ENCODE measurements at places on chromosomes 12 and 14.

GRCh38 chr12:107590814-107591375, 94.7 kb upstream of the PWP1 start:
- no peak for DNase-seq

- no peak for DNase-seq
These were observed 345.9 kb upstream of the RGS6 start for GRCh38 chr14:71586131-71586897.

DNA sequence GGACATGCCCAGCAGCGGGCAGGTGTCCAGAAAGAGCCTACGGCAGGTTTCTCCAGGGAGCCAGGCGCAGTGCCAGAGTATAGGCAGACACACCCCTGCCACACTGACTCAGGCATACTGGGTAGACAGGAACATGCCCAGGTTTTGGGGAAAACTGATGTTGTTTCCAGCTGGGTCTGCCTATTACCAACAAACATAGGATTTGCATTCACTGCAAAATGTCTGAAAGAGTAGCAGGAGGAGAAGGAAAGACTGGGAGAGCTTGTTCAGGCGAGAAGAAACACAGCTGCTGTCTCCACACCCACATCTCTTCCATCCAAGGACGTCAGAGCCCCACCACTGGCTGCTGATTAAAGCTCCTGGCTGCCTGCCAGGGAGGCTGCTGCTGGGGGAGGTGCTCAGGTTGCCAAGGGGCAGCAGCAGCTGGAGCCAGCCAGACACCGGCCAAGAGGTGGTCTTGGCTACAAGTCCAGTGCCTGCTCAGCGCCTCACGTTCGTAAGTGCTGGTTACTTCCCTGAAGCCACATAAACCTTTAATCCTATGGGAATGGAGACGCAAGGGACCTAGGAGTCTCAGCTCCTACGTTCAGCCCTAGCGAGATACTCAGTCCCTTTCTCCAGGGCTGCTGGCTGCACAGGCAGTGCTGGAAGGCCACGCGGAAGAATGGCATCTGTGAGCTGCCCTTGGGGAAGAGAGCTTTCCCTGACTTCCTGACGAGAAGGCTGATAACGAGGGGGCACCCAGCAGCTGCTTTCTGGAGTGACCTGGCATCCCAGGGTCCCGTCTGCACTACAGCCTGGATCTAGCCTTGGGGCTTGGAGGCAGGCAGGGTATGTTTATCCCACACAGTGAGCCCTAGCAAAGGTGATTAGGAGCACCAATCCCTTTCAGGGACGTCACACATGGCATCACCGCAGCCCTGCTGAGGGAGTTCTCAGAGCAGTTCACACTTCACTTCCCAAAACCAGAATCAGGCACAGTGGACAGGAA, 58.1 kb downstream of the PLEKHG3 start:
- DNase-seq, result no peak

- DNase-seq, result no peak
These were observed 197.8 kb downstream of the FSCB start for GRCh38 chr14:44309331-44309730.

DNA sequence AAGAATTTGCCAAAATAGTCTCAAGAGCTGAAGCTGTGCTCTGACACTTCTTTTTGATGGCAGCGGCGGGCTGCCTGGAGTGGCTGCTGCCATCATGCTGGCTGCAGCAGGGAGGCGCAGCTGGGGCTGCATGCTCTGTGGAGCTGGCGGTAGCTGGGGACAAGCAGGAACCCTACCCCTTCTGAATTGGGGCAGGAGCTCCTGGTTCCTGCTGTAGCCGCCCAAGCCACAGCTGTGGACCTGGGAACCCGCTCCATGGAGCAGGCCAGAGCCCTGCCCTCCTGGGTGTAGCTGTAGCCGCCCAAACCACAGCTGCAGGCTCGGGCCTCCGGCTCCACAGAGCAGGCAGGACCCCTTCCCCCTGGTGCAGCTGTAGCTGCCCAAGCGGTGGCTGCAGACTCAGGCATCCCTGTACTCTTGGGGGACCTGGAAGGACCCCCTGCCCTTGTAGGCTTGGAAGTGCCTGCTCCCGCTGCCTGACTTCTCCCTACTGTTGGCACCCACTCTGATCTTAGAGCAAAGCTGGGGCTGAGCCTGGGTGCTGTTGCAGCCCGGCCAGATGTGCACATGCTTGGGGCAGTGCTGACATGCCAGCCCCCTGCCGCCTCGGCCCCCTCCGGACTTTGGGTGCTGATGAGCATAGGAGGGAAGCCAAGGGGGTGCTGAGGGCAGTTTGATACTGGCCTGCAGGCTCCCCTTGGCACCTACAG, 33.3 kb downstream of the APAF1 start:
- no peak for DNase-seq

GRCh38 chr14:83133981-83134645, 1600.5 kb upstream of the SEL1L start:
- DNase-seq, result no peak

DNA sequence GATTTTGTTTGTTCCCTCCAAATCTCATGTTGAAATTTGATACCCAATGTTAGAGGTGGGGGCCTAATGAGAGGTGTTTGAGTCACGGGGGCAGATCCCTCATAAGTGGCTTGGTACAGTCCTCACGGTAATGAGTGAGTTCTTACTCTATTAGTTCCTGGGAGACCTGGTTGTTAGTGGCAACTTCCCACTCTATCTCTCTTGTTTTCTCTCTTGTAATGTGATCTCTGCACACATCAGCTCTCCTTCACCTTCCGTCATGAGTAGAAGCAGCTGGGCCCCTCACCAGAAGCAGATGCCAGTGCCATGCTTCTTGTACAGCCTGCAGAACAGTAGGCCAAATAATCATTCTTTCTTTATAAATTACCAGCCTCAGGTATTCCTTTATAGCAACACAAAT, 29.6 kb upstream of the KCNK10 start:
- DNase-seq, result no peak

DNA sequence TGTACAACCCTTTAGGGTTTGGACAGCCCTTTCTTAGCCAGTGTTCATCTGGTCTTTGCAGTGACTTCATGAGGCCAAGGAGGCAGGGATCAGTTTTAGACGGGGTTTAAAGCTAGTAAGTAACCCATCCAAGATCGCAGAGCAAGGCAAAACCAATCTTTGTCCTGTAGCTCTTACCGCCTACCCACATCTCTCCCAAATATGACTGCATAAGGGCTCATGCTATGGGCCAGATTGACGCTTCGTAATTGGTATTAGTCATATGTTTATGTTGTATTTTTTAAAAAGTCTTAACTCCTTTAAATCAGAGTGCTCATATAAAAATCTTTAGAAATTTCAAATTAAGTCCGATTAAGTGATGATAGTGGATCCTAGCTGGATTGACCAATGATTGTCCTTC, 3.7 kb upstream of the CLMN start:
- DNase-seq, result no peak

DNA sequence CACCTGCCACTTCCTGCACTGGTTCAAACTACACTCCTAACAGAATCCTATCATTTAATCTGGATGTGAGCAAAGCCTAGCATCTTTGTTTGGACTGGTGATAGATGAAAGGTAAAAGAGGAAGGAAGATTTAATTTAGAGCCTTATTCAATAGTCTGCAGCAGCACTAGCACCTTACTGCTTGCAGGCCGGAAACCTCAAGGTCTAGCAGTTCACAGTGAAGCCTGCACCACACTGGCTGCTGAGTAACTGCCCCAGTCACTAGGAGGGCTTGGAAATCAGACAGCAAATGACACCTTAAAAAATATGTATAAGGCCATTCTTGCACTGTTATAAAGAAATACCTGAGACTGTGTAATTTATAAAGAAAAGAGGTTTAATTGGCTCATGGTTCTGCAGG, 358.0 kb downstream of the DAD1 start:
- no peak for DNase-seq

DNA sequence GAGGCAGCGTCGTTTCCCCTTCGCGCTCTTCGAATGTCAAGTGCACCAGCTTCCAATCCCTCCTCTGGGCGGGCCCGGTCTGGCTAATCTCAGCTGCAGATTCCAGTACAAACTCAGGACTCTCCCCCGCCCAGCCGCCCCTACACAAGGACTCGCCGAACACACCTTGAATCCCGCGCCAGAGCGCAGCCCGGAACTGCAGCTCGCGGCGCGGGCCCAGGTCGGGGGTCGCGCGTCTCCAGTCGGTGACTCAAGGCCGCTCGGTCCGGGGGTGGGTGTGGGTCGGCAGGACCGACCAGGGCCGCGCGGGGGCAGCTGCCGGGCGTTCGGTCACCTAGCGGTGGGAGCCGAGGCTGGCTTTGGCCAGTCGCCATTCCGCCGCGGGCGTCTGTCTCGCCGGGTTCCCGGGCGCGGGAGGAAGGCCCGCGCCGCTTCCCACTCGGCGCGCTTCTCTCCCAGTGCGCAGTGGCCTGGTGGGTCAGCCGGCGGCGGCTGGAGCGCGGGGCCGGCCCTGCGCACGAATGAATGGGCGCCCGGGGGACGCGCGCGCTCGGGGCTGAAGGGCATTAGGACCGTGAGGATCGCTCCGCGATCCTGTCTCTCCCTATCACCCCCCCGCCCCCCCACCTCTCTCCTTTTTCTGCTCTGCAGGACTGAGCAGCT, at the start of gene GALNT16:
TSS of gene GALNT16 (plus strand) at position 632 of the 663 bp plus-strand sequence. CDS start 133 bp downstream, outside the sequence.
- DNase-seq, result no peak

GRCh38 chr14:100915560-100915959, 12.0 kb upstream of the RTL1 start:
- DNase-seq, result no peak

DNA sequence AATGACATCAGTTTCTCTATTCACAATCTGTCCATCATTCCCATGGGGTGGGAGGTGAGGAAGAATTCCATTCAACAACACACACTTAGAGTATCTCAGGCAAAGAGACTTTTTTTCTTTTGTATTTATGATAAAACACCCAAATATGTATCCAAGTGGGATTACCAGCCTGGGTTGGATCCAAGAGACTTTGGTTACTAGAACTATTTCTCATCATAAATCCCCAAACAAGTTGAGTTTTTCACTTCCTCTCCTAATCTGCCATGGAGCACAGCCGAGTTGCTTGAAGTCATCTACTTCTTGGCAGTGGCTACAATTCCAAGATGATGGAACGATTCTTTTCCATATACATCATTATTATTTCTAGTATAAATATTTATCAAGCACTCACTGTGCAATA, 209.2 kb upstream of the HMGA2 start:
- DNase-seq, result no peak

GRCh38 chr12:47731723-47732122, 6.4 kb upstream of the ENDOU start:
- no peak for DNase-seq

DNA sequence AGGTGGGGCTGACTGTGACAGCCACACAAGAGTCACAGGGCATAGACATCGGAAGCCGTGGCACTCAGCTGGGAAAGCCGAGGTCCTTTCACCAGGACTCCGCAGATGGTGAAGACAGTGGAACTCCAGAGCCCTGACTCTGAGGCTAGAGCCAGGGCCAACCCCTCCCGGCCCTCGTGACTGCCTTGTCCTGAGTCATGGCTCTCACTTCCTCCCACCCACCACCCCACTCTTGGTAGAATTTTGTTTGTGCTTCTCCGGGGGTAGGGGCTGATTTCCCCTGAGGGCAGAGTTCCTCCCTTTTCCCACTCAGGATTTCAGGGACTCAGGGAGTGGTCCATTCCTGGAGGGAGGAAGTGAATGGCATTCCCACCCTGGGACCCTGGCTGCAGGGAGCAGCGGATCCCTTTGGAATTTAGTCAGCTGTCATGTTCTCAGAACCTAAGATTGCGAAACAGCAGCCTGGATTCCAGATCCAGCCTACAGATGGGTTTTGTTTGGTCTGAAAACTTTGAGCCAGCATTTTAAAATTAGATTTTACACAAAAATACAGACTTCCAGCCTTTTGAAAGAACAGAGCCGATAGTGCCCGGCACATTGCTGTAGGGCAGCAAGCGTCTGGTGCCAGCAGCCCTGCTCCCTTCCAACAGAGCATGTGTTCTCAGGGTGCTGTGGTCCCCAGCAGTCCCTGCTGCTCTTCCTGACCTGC, 50.7 kb downstream of the TPCN1 start:
- DNase-seq, result no peak

DNA sequence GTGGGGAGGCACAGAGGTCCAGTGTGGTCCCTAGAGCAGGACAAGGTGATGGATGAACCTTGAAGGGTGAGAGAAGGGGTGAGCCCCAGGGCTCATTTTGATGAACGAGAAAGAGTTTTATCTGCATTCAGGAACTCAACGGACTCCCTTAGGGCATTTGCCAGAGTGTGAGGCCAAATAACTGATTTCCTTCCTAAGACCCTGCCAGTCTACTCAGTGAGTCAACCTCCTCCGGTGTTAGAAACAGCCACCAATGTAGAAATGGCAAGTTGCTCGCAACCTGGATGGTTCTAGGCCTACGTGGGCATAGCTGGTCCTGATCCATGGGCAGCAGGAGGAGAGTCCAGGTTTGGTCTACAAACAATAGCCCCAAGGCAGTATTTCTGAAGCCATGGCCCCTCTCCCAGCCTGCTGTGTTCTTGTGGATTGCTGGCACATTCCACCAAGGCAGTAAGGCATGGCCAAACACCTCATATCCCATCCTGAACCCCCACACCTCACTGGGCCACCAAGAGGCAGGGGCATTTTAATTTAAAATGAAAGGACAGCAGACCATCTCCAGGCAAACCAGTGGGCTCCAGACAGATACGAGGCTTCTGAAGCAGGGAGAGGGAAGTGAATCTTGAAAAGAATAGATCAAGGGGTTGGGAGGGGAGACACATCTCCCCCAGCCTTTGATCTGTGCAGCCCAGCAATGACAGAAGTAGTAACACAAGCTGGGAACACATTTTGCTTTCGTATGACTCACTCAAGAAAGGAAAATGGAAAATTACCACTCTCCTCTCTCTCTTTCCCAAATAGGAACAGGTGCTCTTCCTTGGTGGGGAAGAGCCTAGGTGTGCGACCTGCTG, 25.4 kb upstream of the TESC start:
- DNase-seq, result no peak

GRCh38 chr12:102883204-102883799, 33.7 kb downstream of the PAH start:
- no peak for DNase-seq

GRCh38 chr12:27673101-27673718, 23.0 kb upstream of the REP15 start:
- DNase-seq, result no peak

DNA sequence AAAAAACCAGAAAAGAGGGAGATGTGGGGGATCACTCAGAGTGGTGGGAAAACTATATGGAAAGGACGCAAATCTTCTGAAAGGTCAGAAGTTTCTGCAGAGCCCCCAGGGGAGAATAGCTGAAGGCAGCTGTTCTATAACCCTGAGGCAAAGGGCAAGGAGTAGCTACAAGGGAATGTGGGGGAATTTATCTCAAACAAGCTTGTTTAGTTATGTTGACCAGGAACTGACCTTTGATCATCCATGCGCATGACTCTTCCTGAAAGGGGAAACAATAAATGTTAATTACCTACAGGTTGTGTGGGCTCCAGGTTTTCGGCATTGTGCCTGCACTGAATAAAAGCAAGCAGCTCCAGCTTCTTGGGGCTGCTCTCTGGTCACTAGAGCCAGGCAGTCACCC, 968.5 kb downstream of the AACS start:
- DNase-seq, result no peak

DNA sequence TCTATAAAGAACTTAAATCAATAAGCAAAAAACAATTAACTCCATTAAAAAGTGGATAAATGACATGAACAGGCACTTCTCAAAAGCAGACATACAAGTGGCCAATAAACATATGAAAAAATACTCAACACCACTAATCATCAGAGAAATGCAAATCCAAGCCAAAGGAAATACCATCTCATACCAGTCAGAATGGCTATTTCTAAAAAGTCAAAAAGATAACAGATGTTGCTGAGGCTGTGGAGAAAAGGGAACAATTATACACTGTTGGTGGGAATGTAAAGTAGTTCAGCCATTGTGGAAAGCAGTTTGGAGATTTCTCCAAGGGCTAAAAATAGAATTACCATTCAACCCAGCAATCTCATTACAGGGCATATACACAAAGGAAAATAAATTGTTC, 234.5 kb upstream of the PLXNC1 start:
- no peak for DNase-seq

GRCh38 chr12:21453312-21453852, 15.9 kb downstream of the PYROXD1 start:
- DNase-seq, result no peak

All from esophagus squamous epithelium (tissue), 5 donors.